Brain pericyte (primary cell): ENCODE measurements at places on chromosomes 12 and 14.
A peak's percentile ranks its signal among the peaks of the same experiment; 100 is the strongest.

GRCh38 chr14:22614240-22614799 is 16.2 kb downstream of the ABHD4 start:
- no peak for DNase-seq

DNA sequence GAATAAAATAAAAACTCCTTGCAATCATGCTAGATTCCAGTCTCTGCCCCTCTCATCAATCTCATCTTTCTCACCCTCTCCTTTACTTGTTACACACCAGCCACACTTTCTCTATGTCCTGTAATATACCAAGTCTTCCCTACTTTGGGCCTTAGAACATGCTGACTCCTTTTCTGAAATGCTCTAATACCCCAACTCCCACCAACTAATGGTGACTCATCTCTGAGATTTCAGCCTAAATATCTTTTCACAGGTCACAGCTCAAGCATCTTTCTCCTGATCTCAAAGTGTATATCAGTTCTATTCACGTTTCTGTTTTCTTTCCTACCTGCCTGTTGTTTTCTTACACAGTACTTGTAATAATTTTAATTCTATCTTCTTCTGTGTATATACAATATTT is 378.9 kb upstream of the PRICKLE1 start:
- no peak for DNase-seq

GRCh38 chr12:4227046-4227445 is 46.5 kb upstream of the CCND2 start:
- DNase-seq, result no peak

GRCh38 chr14:103711516-103712431 is 3.5 kb downstream of the XRCC3 start:
- no peak for DNase-seq

DNA sequence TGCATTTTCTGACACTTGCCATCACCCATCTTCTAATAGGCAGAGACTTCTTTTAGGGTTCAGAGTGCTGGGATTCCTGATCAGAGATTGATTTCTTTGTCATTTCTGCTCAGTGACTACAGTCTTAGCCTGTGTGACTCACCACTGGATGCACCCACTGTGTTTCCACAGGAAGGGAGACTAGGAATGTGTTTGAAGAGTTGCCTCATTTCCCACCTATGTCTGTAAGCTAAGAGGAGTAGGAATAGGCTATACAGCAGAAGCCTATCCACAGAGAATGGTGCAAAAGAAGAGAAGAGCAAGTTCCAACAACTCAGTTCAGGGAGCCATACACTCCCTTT is 60.2 kb upstream of the ACTN1 start:
- DNase-seq, result no peak

DNA sequence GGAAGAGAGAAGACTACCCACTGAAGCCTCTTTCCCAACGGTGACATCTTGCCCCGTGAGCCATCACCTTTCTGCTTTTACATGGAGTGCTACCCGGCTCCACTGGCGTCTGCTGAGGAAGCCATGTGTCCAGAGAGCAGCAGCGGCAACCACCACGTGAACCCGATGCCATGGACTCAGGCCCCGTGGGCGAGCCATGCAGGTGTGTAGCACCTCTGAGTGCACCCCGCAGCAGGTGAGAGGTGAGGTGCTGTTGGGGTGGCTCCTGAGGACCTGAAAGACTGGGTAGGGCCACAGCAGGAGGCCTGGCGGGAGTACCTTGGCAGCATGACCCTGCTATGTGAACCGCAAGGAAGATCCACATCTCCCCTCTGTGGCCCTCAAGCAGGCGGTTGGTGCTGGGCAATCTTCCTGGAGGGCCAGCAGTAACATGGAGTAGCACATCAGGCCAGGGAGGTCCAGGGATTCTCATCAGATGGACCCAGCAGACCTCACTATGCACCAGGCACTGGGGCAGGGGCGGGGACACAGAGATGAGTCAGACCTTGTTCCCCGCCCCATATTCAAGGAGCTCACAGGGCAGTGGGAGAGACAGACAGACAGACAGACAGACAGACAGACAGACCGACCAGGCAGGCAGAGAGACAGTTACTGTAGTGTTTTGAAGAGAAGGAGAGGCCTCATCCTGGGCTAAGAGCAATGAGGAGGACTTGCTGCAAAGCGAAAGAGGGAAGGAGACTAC is 129.6 kb downstream of the PAPOLA start:
- DNase-seq, result peak; percentile 5

DNA sequence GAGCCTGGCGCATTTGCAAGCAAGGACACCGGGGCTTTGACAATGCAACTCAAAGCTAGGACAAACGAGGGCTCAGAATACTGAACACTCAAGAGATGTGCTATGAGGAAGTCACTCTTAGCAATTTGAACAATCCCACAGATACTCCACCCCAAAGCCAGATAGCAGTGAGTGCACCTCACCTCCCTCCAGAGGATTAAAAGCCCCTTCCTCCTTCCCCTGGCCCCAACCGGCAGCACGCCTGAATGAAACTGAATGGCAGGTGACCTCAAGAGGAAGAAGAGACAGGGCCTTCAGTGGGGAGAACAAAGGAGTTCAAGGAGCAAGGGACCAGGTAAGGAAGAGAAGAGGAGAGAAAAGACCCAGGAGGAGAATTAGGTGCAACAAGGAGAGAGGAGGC is 1.9 kb upstream of the KRT78 start:
- no peak for DNase-seq

- no peak for DNase-seq
These were observed 19.3 kb downstream of the FMNL3 start for GRCh38 chr12:49687941-49688340.

GRCh38 chr14:101789222-101789621 is 27.7 kb downstream of the PPP2R5C start:
- no peak for DNase-seq

DNA sequence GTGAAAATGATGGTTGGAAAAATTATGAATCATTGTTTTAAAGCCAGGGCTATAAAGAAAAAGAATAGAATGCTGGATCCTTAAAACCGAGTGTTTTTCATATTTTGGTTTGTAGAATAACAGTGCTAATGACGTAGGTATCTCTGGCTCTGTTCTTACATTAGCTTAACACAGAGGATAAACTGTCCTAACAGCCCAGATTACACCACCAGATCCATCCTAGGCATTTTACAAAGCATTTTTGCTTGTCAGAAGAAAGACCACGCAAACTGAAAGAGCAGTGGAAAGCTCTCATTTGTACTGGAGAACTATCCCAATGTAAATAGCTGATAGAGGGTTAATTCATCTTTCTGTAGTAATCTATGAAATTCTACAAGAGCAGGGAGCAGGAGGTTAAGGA is 13.6 kb downstream of the IFT81 start:
- no peak for DNase-seq
